ENCODE measurements at places on chromosomes 7 and 10.
A peak's percentile ranks its signal among the peaks of the same experiment; 100 is the strongest.

GRCh38 chr7:130400120-130400572 is 19.9 kb downstream of the CPA1 start:
- DNase-seq = no peak

GRCh38 chr7:44212018-44212417 is 11.2 kb downstream of the YKT6 start:
- no peak for DNase-seq

GRCh38 chr7:103532955-103533354 is 86.9 kb upstream of the SLC26A5 start:
- DNase-seq = no peak

GRCh38 chr7:22781230-22781711 is 41.4 kb downstream of the TOMM7 start:
- DNase-seq = no peak

DNA sequence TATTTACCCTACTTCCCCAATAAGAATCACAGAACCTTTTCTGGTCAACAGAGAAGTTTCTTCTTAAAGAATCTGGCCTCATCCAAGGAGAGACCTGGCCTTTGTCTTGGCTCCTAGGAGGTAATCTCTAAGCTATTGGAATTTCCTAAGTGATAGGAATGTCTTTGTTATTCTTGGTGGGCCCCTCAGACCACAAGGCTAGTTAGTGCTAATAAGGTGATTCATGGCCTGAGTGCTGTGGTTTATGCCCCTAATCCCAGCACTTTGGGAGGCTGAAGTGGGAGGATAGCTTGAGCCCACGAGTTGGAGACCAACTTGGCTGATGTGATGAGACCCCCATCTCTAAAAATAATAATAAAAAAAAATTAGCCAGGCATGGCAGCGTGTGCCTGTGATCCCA is 60.0 kb upstream of the CYP2C18 start:
- DNase-seq = no peak

GRCh38 chr10:108608860-108609259 is 1314.5 kb downstream of the XPNPEP1 start:
- DNase-seq = no peak

DNA sequence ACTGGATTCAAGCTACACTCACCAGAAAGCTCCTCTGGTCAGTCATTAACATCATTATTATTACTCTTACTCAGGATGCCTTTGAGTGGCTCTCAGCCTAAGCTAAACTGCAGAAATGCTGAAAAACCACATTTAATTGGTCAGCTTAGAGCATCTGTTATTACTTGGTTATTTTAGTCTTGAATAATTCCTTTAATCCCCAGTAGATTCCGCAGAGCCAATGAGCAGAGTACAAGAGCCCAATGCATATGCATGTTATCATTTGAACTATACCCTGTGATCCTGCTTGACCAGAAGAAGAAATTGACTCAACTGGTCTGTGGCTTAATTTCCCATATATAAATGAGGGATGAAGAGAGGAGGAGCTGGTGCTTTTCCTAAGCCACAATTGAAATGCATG is 417.6 kb upstream of the C7orf33 start:
- DNase-seq = no peak

GRCh38 chr7:14197280-14197679 is 207.8 kb upstream of the ETV1 start:
- DNase-seq = no peak

GRCh38 chr7:105426606-105427146 is 38.0 kb upstream of the SRPK2 start:
- no peak for DNase-seq

DNA sequence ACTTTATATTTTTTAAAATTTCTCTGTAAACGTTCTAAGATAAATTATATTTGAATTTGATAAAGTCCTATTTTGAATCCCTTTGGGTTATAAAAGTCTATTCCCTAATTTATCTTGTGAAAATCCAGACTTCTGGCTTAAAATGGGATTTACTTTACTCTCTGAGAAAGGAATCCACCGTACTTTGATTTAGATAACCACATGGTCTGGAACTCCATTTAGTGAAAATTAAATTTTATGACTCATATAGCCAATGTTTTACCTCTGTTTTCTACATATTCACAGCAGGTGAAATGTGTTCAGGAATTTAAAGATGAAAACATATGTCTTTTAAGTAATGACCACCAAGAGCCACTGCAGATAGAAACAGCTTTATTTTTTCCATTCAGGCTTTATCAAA is 141.8 kb upstream of the FGFR2 start:
- no peak for DNase-seq

DNA sequence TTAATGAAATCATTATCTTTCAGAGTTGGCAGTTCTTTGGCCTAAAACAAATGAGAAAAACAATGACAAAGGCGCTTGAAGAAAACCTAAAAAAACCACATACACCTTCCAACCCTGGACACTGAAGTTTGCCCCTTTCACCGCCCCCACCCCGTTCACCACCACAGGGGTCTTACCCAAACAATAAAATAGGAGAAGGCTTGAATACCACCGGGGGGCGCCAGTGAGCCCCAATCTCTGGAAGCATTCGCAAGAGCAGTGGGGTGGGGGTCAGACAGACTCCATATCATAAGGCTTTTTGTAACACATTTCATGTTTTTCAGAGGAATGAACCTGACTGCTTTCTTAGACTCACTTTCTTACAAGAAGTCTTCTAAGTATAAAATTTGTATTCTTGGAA is 163.6 kb downstream of the PIP4K2A start:
- peak; percentile 63 for DNase-seq

DNA sequence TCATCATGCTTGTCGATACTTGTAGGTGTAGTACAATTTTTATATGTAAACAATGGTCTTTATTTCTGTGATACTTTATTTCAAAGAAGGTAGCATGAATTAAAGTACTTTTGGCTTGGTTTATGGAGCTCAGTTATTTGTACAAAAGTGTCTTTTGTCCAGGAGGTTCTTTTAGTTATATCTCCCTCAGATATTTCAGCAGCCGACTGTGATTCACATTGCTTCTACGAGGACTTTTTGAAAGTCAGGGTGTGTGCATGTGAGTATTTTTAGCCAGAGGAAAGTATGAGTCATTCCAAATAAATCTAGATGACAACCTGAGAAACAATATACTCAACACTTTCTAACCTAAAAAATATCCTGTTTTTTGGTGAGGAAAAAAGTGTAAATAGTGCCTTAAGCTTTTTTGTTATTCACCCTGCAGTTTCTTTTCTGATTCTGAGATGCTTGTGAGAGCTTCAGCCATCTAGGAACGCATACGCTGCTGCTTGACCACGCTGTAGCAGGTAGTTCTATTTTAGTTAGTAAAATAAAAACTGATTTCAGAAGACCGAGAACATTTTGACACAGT is 595 bp upstream of the SUN1 start:
- no peak for DNase-seq
